H9 (cell line): ENCODE measurements at places on chromosomes 7 and 10. TPM values are rescaled to one million over a fixed set of nuclear protein-coding genes. Genes with fewer than 3 reads are reported as not detected.

Gene NPFFR1
- not detected in 2 replicates for total RNA-seq

Gene LLCFC1
- total RNA-seq, result not detected in 2 replicates

DNA sequence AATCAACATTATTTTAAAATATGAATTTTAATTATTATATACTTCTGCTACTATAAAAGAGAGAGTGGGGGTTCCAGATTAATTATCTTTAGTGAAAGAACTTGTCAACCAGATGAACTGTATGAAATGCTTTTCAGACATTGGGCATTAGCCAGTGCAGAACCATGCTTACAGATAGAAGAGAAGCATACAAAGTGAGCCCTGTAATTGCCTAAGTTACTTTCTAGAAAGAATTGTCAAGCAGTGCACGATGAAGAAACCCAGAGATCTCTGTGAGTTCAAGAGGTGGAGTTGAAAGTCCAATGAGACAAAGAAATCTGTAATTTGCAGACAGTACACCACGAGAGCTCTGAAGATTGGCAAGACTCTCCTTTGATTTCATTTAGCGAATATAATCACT, 166.7 kb downstream of the CDC14C start:
- H3K4me1 ChIP-seq, result peaks cover 5% of the 10 kb centered on the region; the same call in 1 of the 2 replicates
- no peak overlapping the region for H3K27ac ChIP-seq
- no peaks in the 10 kb centered on the region for H3K27me3 ChIP-seq
- no peaks in the 10 kb centered on the region for H3K36me3 ChIP-seq
- DNase-seq, result no peak

Gene GIMAP2
- total RNA-seq, result not detected in 2 replicates

Gene KEL
- 0.72 and 1.5 TPM in 2 replicates for total RNA-seq

DNA sequence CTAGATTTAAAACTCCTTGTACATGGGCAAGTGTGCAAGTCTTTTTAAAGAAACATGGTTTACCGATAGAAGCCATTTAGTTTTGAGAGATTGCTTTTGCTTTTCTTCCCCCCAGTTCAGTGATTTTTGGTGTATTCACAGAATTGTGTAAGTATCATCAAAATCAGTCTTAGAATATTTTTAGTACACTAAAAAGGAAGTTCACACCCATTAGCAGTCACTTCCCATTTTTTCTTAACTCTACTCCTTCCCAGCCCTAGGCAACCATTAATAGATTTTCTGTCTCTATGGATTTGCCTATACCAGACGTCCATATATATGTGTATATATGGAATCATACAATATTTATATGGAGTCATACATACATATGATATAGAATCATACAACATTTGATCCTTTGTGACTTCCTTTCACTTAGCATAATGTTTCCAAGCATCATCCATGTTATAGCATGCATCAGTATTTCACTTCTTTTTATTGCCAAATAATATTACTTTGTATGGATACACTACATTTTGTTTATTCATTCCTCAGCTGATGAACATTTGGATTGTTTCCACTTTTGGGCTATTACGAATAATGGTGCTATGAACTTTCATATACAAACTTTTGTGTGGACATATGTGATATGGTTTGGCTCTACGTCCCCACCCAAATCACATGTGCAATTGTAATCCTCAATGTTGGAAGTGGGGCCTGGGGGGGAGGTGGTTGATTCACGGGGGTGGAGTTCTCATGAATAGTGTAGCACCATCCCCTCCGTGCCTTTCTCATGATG, 16.5 kb upstream of the ARL4A start:
- H3K4me3 ChIP-seq, result no peak overlapping the region
- no peaks in the 10 kb centered on the region for H3K27me3 ChIP-seq
- no peak for DNase-seq
- H3K36me3 ChIP-seq, result peaks cover 9% of the 10 kb centered on the region
- no peak overlapping the region for H3K27ac ChIP-seq
- H3K4me1 ChIP-seq, result no peaks in the 10 kb centered on the region

DNA sequence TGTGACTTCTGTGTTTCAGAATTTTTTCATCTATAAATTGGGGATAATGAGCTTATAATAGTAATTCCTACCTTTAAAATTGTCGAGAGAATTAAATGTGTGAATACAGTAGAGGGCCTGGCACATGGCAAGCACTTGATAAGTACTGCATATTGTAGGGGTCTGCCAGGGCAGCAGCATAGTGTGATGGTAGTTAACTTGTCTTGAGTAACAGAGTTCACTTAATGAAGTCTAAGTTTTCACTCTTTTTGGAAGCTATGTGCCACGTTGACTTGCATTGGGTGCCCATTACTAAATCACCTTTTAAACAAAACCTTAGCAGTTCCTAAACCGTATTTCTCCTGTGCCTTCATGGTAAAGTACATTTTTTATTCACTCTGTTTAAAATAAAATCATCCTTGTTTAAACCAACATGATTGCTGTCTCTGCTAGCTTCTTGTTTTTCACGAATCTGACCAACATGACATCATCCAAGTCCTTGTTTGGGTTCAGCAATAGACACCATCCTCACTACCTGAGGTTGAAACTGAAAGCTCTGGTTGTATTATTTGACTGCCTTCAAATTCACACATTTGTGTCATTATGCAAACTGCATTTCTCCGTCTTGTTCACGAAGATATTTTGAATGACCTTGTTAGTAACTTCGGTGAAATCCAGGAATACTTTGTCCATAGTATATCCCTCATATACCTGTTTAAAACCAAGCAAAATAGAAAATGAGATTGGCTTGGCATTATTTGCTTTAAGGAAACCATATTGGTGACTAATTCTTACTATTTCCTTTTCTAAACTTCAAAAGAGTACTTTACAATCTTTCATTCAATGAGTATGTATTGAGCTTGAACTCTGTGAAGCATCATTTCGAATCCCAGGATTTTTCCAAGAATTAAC, 340.2 kb downstream of the SUGCT start:
- H3K4me3 ChIP-seq, result no peak overlapping the region
- H3K36me3 ChIP-seq, result no peaks in the 10 kb centered on the region
- H3K4me1 ChIP-seq, result no peaks in the 10 kb centered on the region
- H3K27me3 ChIP-seq, result no peaks in the 10 kb centered on the region
- no peak overlapping the region for H3K27ac ChIP-seq

Gene CYP3A7
- total RNA-seq, result not detected in 2 replicates

GRCh38 chr7:142025896-142026295, 30.2 kb downstream of the MGAM start:
- no peaks in the 10 kb centered on the region for H3K36me3 ChIP-seq
- no peaks in the 10 kb centered on the region for H3K4me1 ChIP-seq
- H3K27me3 ChIP-seq, result no peaks in the 10 kb centered on the region
- H3K27ac ChIP-seq, result no peak overlapping the region

DNA sequence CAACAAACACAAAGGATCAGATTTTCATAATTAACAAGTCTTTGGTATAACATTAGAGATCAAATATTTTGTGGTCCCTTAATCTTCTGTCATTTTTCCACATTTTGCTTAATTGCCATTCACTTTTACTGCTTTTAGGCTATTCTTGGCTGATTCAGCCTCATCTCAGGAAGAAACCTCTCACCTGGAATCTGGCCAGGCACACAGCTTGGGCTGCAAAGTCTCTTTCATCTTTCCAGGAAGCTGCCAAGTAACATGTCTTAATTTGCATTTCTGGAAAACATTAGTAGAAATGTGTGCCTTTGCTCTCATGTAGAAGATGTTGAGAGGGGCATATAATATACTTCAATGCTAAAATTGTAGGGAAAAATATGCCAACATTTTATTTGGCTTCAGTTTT, 174.2 kb upstream of the STEAP4 start:
- no peak overlapping the region for H3K4me3 ChIP-seq
- H3K4me1 ChIP-seq, result no peaks in the 10 kb centered on the region

DNA sequence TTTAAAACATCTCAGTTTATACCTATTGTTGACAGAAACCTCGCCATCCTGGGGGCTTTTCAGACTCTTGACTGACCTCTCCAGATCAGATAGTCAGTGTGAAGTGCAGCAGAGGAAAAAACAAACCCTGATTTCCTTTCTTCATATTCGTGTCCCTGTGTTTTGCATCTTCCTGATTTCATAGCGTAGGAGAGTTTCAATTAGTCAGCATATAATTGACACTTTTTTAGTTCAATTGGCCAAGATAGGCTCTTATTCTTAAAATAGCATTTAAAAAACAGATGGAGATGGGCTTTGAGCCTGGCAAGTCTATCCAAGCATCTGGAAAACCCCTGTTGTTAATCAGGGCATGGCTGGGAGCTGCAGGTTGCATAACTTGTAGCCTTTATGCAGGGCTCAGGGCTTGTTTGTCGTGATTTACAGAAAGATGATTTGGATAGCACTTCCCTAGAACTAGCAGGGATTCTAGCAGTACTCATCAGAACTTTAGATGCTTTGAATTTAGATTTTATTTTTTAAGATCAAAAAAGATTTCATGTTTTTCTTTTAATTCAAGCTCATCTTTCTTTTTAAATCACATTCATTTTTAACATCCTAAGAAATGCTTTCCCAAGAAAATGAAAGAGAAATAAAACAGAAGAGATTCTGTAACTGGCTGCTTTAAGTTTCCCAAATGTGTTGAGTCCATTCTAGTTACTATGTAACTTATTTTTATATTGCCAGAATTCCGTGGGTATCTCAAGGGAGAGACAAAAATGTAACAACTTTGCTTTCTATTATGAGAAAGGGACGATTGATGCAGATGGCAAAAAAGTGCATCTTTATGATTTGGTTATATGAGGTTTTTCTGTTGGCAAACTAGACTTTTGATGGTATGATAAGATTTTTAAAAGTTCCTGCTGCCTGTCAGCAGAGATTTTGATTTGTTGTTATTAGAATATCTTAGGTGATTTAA, 270.8 kb upstream of the FZD8 start:
- H3K27ac ChIP-seq, result no peak overlapping the region
- no peak for DNase-seq
- no peaks in the 10 kb centered on the region for H3K27me3 ChIP-seq
- no peaks in the 10 kb centered on the region for H3K36me3 ChIP-seq
- no peaks in the 10 kb centered on the region; the same call in 1 of the 2 replicates for H3K4me1 ChIP-seq
- H3K4me3 ChIP-seq, result no peak overlapping the region

Gene ELAPOR2
- 36.8 and 39.0 TPM in 2 replicates for total RNA-seq

DNA sequence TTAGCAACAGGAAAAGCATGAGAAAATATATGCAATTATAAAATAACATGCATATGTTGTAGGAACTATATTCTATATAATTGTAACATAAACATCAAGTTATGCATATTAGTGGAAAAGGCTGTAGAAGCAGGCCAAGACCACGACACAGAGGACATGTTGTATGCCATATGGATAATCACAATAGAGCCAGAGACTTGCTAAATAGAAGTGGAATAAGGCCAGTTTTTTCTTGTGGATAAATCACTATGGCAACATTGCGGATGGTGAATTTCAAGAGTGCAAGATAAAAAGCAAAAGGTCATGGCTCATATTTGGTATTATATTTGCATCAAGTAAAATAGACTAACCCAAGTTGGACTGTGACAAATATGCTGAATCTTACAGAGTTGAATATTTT, 93.0 kb downstream of the PCDH15 start:
- no peak overlapping the region for H3K27ac ChIP-seq
- no peaks in the 10 kb centered on the region for H3K27me3 ChIP-seq
- DNase-seq, result no peak
- no peak overlapping the region for H3K4me3 ChIP-seq

DNA sequence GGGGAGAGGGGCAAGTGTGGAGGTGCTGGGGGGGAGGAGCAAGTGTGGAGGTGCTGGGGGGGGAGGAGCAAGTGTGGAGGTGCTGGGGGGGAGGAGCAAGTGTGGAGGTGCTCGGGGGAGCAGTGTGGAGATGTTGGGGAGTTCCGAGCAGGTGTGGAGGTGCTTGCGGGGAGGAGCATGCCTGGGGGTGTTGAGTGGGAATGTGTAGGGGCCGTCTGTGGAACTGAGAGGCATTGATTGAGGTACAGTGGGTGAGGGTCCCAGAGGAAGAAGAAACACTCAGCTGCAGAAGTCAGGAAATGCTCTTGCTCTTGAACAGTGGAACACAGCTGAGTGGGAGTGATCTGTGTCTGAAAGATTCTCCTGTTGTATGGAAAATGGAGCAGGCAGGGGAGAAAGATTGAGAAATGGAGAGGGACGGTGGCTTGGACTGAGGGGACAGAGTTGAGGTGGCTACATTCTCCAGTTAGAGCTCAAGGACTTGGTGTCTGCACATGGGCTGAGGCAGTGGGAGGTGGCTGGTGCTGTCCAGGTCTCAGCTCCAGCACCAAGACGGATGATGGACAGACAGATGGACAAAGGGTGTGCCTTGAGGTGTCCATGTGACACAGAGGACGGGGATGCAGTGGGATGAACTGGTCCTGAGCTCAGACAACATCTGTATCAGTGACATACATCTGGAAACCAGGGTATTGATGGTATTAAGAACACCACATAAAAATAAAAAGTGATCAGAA, 25.2 kb upstream of the NCAPG2 start:
- no peaks in the 10 kb centered on the region for H3K27me3 ChIP-seq
- H3K36me3 ChIP-seq, result peaks cover 3% of the 10 kb centered on the region; the same call in 1 of the 3 replicates
- H3K27ac ChIP-seq, result no peak overlapping the region

DNA sequence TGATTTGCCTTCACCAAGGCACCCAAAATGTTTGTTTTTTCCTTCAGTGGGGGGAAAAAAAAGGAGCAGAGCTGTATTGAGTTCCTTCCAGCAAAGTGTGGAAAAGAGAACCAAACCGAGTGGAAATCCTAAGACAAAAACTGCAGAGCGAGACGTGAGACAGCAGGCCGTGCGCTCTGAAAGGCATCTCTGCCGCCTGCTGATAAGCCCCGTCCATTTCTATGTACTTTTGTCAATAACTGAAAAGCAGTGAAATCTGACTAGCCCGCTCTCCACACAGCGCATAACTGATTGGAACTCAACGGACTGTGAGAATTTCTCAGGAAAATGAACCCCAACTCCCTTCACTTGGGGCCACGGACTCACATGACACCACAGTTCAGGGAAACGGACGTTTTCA, 83.2 kb downstream of the COBL start:
- H3K27me3 ChIP-seq, result no peaks in the 10 kb centered on the region
- H3K4me1 ChIP-seq, result 0 out of 2 replicates have a peak, but pooled peaks cover 2% of the 10 kb centered on the region
- H3K4me3 ChIP-seq, result no peak overlapping the region
- no peak for DNase-seq
- H3K36me3 ChIP-seq, result no peaks in the 10 kb centered on the region
- H3K27ac ChIP-seq, result no peak overlapping the region

Gene GRID2IP
- 1.7 TPM in 2 replicates for total RNA-seq

DNA sequence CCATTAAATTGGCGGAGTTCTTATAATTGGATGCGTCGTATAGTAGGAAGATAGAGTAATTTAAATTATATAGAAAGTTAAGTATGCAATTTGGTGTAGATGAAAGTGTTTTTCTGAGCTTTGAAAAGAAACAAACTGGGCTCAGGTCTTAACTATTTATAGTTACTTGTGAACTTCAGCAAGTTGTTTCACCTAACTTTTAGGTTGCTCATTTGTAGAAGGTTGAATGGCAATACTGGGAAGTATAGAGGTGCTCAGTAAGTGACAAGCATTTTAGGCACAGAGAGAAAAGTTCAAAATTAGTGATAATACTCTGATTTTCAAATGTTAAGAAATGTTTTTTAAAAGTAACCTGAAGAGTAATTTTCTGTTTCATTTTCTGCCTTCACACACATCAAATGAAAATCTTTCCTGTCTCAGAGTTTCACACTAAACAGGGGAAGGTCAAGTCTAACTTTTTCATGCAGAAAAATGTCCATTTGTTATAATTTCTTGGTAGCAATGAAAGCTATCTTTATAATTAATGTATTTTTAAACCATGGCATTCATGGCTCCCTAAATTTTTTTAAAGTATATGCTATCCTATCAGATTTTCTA, 146.5 kb downstream of the PHF14 start:
- H3K36me3 ChIP-seq, result peaks cover 8% of the 10 kb centered on the region; the same call in 1 of the 2 replicates
- H3K27me3 ChIP-seq, result no peaks in the 10 kb centered on the region
- DNase-seq, result no peak
- no peaks in the 10 kb centered on the region for H3K4me1 ChIP-seq
- H3K4me3 ChIP-seq, result no peak overlapping the region

- H3K4me3 ChIP-seq, result no peak overlapping the region
- no peaks in the 10 kb centered on the region for H3K36me3 ChIP-seq
- no peaks in the 10 kb centered on the region for H3K27me3 ChIP-seq
- H3K27ac ChIP-seq, result no peak overlapping the region
Measured at GRCh38 chr7:117530390-117530789, 50.6 kb downstream of the CFTR start.
